Cardiac fibroblast (primary cell): ENCODE measurements at places on chromosomes 16 and 17.

- DNase-seq: peak; percentile 51
These were observed 45.8 kb downstream of the STAT3 start for GRCh38 chr17:42342242-42343008.

- peak; percentile 59 for DNase-seq
These were observed 4.7 kb downstream of the SALL1 start for GRCh38 chr16:51146256-51146924.

DNA sequence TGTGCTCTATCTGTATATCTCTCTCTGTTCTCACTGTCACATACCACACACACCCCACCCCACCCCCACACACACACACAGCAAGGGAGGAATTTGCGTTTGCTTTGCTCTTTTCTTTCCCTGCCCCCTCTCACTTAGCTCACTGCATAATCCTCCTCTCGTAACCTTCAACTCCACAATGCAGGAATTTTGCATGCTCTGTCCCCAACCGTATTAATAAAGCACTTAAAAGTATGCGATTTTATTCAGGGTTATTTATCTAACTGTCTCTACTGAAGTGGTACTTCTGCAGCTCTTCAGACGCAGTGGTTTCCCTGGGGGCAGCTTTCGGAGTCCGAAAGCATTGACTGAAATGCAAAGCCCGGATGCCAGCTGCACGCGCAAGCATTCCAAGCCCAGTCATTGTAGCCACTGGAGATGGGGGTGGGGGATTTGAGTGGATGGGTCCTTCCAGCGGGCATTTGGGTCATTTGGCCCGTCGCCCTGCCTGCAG is 105.4 kb upstream of the RBFOX1 start:
- DNase-seq: no peak

- no peak for DNase-seq
These were observed at the start of gene RAMP2 for GRCh38 chr17:42760652-42761581. RAMP2 (plus strand) TSS chr17:42761227; CDS start chr17:42761262, 35 bp downstream.

DNA sequence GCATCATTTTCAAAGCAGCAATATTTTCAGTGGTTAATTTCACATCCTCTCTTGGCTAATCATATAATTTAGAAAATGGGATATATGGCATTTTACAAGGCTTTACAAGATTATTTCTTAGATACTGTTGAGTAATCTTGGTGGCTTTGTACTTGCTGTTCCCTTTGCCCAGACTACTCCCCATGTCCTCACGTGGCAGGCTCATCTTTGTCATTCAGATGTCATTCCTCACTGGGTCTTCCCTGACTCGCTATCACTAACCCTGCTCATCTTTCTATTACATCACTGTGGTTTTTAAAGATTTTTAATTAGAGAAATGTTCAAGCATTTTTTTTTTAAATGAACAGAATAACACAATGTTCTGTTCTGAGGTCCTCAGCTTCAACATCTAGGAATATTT is 240.0 kb upstream of the IRX5 start:
- DNase-seq: no peak

GRCh38 chr16:58243528-58244004 is 45.7 kb upstream of the CSNK2A2 start:
- DNase-seq: no peak

DNA sequence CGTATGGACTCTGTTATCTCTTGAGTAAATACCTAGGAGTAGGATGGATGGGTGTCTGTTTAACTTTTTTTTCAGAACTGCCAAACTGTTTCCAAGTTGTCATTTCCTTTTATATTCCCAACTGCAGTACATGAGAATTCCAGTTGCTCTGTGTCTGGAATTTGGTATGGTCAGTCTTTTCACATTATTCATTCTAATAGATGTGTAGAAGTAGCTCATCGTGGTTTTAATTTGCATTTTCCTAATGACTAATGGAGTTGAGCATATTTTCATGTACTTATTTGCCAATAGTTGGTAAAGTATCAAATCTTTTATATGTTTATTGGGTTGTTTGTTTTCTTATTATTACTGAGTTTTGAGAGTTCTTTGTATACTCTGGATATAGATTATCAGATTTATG is 27.0 kb downstream of the MRTFB start:
- DNase-seq: no peak

DNA sequence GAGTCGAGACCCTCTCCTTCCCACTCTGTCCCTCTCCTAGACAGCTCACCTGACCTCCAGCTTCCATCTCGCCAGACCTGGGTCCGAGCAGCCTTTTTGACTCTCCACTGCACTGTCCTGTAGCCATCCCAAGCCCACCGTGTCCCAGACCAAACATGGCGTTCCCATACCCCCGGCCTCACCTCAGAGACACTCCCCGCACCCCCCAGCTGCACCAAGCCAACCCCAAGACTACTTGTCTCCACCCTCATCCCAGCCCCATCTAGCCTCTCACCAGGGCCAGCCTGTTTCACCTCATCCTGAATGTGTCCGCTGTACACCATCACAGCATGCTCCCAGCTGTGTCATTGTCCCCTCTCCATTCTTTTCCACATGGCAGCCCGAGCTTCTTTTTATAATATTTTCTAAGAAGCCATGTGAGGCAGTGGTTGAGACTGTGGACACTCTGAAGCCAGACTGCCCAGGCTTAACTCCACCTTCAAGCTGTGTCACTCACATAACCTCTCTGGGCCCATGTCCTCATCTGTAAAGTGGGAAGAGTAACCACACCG is 1.5 kb downstream of the MYO15A start:
- DNase-seq: no peak

DNA sequence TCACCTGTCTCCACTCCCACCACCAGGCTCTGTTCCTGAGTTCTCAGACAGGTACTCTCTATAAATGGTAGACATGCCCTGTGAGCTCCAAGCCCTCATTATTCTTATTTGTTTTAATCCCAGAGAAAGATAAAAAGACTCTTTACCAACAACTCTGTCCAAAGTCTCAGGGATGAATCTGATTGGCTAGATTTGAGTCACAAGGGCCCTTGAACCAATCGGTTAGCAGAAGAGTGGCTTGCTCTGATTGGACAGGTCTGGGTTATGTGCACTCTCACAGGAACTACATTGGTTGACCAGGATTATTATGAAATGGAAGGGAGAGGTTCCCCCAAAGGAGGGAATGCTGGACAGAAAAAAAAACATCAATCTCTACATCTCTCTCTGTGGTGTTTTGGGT is 7.5 kb downstream of the COTL1 start:
- no peak for DNase-seq

DNA sequence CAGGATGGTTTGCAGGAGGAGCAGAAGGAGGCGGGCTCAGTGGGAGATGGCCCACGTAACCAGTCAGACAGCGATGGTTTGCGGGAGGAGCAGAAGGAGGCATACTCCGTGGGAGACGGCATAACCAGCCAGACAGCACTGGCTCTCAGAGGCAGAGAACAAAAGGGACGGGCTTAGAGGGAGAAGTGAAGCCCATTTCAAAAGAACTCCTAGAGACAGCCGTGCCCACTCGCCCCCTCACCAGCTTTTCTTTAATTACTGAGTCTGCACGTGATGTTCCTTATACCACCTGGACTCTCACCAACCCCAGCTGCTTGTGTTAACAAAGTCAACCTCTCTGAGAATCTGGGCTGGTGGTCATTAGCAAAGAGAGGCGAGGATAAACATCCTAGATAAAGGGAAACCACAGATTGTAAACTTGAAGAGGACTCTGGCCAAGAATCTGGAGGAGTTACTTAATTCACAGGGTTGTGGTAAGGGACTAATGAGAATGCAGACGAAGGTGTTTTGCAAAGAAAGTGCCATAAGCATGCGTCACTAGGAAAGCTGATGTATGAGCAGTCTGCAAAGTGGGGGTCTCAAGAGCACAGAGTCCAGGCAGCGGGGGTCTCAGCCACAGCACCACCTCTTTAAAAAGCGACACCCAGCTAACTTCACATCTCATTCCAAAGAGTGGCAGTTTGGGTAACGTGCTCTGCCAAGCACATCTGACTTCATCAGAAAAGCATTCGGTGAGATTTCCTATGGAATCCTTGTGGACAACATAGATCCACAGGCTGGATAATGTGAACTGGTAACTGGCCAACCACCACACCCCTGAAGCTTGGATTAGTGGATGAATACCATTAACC is 51.7 kb downstream of the NXN start:
- peak; percentile 86 for DNase-seq
